Aortic smooth muscle cell (primary cell): ENCODE measurements at places on chromosomes 5 and 9. TPM values are rescaled to one million over a fixed set of nuclear protein-coding genes. Genes with fewer than 3 reads are reported as not detected.

KLHL3 gene
- 1.7 and 4.6 TPM in 2 replicates for total RNA-seq

NR5A1 gene
- not detected in 2 replicates for total RNA-seq

PTGS1 gene
- total RNA-seq, result 38.4 and 138 TPM in 2 replicates

FBN2 gene
- total RNA-seq, result 4.4 and 18.4 TPM in 2 replicates
